Stimulated activated CD4-positive, alpha-beta T cell treated with anti-CD3 and anti-CD28 coated beads, Interleukin-15, amount 100 ng/mL, for 48 hours (primary cell): ENCODE measurements at places on chromosomes 3 and 15.

DNA sequence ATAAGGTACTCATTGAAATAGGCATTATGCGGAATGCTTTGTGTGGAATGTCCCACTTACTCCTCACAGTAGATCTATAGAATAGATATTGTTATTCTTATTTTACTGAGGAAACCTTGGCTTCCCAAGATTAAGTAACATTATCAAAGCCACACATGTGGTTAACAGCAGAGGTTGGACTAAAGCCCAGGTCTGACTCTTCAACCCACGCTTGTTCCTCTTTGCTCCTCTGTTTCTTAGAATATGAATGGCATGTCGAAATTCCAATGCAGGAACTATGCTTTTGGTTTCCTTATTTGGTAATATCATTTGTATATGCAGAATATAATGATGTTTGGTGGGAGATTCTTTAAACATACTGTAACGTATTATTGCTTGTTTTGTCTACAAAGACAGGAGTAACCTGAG is 818.8 kb upstream of the LMCD1 start:
- DNase-seq: no peak

DNA sequence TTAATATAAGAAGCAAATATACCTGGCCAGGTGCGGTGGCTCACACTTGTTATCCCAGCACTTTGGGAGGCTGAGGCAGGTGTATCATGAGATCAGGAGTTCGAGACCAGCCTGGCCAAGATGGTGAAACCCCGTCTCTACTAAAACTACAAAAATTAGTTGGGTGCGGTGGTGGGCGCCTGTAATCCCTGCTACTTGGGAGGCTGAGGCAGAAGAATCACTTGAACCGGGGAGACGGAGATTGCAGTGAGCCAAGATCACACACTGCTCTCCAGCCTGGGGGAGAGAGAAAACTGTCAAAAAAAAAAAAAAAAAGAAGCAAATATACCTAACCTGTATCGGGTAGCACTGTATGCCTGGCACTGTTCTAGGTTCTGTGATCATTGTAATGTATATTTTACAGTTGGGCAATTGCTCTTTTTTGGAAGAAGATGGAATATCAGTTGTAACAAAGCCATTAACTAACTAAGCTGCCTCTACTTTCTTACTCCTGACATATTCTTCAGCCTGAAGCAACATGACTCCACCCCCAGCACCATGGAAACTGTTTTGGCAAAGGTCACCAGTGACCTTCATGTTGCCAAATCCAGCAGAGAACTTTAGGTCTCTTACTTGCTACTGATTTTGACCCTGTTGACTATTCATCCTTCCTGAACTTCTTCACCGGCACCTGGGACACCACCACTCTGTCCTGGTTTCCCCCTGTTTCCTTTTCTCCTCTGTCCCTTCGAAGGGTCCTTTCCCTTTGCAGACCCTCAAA is 203.8 kb downstream of the RPLP1 start:
- DNase-seq: no peak

GRCh38 chr3:188294113-188294512 is 140.2 kb downstream of the LPP start:
- DNase-seq: no peak

DNA sequence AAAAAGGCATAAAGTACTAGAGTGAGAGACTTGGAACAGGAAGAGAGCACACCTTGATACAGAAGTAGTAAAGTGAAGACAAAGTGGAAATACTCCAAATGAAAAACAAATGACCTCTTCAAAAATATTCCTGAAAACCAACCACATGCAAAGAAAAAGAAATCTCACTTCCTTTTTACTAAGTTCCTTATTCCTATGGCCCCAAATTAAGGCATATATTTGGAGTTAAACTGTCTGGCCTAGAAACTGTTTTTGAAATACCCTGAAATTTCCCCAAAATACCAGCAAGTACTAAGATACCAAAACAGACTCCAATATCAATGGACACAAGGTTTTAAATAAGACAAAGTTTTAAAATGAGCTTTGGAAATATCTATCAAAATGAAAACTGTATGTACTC is 58.2 kb downstream of the ZNF148 start:
- no peak for DNase-seq

GRCh38 chr3:122948408-122948807 is 79.2 kb downstream of the SEMA5B start:
- no peak for DNase-seq

DNA sequence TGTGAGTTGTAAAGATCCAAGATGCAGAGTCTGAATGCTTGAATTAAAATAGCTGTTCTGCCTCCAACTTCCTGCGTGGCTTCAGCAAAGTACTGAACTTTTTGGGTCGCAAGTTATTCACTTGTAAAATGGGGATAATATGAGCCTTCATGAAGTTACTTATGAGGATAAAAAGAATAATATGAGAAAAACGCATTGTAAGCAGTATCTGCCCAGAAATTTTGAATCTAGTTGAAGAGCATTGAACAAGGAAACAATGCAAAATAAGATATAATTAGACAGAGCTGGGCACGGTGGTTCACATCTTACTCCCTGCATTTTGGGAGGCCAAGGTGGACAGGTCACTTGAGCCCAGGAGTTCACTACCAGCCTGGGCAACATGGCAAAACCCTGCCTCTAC is 37.8 kb downstream of the AQP9 start:
- DNase-seq: no peak

DNA sequence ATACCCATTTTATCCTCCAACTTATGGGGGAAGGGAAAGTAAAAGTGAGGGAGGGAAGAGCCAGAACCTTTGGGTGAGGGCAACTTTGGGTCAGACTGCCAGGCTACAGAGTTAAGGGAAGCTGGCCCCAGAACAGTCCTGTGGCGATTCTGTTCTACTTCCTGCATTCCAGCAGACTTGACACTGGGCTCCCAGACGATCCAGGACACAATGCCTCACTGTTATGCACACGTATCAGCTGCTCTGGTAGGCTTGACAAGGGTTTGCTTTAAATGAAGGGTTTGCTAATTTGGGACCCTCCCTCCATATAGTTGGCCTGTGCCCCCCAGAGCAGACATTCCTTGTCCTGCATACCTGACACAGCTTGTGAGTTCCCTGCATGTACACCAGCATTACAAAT is 10.7 kb downstream of the GORASP1 start:
- no peak for DNase-seq

DNA sequence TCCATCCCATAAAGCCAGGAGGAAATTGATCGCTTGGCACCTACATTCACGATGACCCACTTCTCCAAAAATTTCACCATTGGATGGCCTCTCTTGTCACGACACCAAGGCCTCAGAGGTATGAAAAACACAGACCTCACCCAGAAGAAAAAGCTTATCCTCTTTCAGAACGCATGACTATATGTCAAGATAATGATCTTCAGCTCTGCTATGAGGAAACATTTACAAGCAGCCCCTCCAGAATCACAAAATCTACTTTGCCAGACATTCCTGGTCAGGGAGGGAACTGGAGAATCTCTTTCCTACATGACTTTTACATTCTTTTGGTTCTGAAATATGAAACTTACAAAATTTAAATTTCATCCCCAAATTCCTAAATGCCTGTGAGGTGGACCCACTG is 122.7 kb downstream of the WNT5A start:
- DNase-seq: no peak

DNA sequence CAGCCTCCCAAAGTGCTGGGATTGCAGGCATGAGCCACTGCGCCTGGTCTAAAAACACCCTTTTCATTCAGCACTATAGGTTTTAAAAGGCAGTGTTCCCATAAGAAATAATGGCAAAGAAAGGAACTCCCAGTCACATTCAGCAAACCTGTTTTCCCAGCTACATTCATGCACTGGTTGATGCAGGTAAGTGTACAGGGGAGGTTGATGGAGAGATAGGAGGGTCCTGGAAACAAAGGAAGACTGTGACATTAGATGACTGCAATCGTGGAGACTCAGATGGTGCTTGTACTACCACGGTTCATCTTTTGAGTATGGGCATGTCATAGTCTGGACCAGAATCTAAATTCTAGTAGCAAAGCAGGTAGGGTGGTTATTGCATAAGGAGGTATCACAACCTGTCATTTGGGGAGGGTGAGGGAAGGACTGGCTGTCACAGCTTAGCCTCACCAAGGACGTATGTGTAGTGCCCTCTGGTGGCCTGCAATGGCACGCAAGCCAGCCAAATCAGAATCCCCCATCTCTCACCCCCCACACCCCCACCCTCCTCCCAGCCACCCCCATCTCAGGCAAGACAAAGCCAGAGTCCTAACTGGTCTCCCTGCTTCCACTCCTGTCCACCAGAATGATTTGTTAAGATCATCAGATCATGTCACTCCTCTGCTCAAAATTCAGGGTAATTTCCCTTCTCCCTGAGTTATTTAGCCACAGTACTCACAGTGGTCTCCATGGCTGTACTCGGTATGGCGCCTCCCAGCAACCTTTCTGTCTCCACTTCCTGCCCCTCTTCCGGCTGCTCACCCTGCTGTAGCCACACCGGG is 28.8 kb upstream of the UBL7 start:
- DNase-seq: peak; percentile 49

DNA sequence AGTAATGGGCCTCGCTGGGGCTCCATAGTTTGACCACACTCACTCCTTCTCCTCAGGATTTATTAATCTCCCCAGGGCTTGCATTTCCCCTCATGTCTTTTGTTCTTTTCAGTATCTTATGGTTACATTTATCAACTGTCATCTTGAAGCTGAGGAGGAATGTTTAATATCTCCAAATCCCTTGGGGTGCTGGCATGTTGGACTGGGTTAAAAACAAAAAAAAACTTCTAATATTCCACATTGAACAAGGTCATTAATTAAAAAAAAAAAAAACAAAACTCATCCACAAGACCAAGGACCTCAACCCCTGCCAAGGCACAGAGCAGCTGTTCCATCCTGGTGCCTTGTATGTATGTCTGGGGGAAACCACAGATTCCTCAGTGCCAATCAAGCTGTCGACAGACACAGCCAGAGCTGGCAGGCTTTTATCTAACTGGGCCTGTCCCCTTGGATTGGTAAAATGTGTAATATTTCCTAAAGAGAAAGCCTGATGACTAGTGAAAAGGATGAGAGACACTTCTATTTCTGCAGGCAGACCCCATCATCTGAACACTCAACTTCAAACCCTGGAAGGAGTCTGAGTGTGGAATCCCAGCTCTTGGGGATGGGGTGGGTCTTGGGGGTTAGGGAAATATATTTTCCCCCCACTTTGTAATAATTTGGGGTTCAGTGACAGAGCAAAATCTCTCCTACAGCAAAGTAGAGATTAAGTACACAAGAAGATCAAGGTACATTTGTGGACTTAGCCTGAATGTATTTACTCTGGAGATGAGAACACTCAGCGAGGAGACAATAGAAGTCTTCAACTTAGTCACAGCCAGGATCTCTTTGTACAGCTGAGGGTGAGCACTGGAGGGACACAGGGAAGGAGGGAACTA is 69.1 kb downstream of the TTC23 start:
- no peak for DNase-seq

- DNase-seq: peak; percentile 10
These were observed 608.4 kb downstream of the CADM2 start for GRCh38 chr3:85567071-85567676.

GRCh38 chr3:132405188-132405587 is 12.1 kb upstream of the DNAJC13 start:
- DNase-seq: no peak

- no peak for DNase-seq
These were observed 59.7 kb downstream of the SEMA3G start for GRCh38 chr3:52385157-52385556.

GRCh38 chr3:10962481-10963036 is 30.0 kb upstream of the SLC6A1 start:
- DNase-seq: no peak

- DNase-seq: no peak
These were observed 13.7 kb downstream of the FLNB start for GRCh38 chr3:58021962-58022361.

DNA sequence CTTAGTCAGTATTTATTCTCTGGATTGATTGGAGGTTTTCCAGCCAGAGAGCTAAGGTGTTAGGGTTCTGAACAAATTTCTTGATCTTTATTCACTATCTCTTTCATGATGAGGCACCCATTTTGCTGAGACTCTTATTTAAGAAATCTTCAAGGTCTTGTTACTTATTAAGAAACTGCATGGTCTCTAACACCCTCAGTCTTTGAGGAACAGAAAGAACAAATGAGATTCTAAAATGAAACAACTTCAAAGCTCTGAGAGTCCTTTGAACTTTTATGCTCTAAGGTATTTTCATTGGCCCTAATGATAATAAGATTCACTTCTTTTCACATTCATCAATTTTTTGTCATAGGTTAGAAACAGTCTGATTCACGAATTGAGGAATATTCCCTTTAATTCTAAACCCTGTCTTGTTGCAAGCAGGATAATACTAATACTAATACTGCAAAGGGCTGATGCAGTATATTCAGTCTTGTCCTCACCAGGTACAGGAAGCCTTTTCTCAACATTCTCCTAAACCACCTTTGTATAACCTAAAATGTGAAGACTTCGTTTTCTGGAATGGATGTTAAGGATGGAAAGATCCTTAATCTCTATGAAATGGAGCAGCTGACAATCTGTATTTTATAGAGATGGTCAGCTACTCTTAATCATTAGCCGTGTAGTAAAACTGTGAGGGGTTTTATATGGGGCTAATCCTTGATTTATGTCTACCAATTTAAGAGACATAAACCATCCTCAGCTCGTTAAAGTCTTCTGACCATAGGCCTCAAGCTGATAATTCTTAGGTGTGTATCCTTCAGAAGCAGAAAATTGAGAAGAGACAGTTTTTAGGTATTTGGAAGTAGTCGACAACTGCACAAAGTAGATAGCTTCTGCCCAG is 198.3 kb downstream of the OTOL1 start:
- no peak for DNase-seq

DNA sequence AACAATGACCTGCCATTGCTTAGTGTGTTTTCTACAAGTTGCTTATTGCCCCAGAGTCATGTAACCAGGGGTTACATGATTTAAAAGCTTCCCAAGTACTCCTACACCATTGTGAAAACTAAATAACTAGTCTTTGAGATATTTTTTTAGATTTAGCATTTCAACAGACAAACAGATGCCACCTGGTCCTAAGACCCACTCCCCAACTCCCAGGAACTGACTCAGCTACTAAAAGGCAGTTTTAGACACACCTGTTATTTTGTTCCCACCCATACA is 28.1 kb upstream of the KBTBD12 start:
- no peak for DNase-seq

DNA sequence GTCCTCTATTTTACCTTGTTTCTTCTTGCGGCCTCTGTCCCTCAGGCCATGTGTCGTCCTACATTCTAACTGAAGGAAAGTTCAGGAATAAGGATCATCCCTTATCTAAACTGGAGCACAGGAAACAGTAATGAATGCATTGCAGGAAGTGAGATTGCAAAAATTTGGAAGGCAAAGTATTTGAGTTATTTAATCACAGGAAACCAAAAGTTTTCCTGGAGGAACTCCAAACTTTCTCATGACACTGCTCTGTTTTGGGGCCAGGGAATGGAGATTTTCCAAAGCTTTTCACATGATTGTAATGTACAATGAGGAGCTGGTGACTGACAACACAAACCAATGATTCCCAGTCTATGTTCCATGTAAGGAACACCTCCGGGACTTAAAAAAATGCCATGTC is 57.8 kb upstream of the PLSCR4 start:
- no peak for DNase-seq

GRCh38 chr3:122063908-122064307 is 8.7 kb downstream of the CD86 start:
- no peak for DNase-seq
